ENCODE measurements at places on chromosomes 13 and 19.

DNA sequence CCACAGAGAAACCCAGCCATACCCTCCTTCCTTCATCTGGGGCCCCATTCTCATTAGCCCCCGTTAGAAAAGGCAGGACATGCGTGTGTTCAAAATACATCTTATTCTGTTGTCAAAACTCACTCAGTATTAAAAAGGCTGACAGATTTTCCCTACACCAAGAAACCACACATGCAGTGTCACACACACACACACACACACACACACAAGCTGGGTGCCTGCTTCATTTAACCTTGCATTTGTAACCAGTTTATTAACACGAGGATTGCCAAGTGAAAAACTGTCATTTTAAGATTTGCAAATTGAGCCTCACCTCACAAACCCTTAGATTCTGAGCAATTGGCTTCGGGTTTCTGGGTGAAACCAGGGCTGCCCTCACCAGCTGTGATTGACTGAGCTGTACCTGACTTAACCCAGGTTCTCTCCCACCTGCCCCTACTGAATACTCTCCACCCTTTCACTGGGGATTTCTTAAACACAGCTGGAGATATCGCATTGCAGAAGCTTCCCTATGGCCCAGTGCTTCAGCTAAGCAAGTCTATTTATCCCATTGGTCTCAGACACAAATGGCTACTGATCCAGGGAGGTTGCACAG lies 172.7 kb upstream of the ZNF507 start:
- DNase-seq: no peak

- DNase-seq: peak; percentile 72
Observed at GRCh38 chr19:2982983-2983350, 5.6 kb downstream of the TLE6 start.

- no peak for DNase-seq
Observed at GRCh38 chr19:42497492-42498168, 30.7 kb downstream of the CEACAM1 start.

DNA sequence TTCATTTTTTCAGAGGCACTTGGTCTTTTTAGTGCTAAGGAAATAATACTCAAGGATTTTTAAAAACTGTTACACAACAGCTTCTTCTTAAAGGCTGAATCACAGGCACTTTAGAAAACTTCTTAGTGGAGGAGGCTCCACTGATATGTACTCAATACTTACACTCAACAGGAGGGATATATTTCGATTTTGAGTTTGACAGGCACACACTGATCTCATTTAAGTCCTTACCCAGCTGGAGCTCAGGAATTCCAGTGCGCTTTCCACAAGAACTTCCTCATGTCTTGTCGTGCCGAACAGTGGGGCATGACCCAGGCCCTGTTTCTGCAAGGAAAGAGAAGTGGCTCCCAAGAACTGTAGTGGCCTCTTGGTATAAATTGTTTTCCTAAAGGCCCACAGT lies 103.8 kb downstream of the RGCC start:
- DNase-seq: no peak

DNA sequence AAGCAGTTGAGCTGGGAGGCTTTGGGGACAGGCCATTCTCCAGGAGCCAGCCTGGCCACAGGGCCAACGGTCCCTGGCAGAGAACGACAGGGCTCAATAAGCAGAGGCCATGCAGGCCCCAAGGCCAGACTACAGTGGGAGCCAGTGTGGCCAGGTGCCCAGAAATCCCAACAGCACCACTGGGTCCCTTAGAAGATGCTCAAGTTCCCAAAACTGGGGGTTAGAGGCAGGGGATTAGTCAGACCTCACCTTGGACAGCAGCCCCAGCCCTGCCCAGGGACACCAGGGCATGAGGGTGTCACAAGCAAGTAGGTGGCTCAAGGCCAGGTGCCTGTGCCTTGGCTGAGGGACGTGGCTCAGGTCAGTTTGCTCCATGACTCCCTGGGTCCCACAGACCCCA lies 12.8 kb downstream of the SCGB2B2 start:
- DNase-seq: no peak

DNA sequence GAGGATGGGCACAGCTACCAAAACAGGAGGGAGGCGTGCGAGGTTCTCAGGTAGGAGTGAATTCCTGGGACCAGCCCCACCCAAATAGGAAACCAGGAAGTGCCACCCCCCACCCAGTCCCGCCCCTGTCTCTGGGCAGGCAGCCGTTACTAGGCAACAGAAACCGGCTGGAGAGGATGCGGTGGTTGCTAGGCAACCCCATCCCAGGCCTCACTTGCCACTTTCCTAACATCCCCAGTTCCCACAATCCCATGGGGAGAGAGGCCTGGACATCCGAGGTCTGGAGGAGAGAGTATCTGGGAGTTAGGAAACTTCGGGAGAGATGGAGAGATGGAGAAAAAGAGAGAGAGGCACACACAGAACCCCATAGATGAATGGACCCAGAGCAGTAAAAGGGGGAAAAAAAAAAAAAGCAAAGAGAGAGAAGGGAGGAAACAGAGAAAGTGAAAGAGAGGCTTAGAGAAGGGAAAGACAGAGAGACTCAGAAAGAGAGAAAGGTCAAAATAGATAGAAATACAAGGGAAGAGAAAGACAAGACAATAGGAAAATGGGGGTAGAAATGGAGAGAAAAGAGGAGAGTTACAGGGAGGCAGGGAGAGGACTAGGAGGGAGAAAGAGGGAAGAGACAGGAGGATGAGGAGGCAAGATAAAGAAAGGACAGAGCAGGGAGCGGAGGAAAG lies 3.8 kb downstream of the GRIK5 start:
- DNase-seq: no peak

- no peak for DNase-seq
Observed at GRCh38 chr19:48616041-48616436, 1.2 kb upstream of the FAM83E start.

- DNase-seq: no peak
Observed at GRCh38 chr13:108933061-108933460, 303.6 kb downstream of the MYO16 start.

- DNase-seq: no peak
Observed at GRCh38 chr13:112955271-112955937, 13.6 kb upstream of the MCF2L start.

DNA sequence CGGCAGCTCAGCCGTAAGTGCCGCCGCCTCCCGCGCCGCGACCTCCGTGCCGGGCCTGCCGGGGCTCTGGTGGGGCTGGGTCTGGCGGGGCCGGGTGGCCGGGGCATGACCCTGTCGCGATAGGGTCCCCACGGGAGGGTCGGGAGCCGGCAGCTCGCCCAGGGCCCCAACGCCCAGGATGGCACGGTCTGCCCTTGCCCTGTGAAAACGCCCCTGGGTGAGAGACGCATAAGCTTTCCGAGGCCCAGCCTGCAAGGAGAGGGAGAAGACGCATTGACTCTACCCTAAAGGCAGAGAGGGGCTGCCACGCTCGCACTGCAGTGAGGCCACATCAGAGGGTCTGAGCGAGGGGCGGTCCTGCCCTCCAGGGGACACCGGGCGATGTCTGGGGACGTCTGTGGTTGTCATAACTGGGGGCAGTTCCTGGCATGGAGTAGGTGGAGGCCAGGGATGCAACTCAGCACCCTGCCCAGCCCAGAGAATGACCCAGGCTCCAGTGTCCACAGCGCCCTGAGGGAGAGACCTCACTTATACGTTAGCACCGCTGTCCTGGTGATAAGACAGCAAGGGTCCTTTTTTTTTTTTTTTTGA lies 539 bp downstream of the ZNF554 start:
- no peak for DNase-seq

DNA sequence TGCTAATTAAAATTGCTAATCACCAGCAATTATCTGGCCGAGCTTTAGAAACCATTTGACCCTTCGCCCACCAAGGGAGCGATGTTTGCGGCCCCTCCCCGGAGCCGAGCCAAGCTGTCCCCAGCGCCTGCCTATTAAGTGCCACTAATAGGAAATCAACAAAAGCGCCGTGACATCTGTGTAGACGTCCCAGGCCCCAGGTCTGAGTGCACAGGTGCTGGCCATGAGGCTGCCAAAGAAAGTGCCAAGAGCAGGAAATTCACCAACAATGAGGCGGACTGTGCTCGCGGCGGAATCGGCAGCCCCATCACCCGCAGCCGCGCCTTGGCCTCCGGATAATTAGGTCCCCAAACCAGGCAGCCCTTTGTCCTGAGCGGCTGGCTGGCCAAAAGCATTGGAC lies 44.5 kb upstream of the SPACA7 start:
- DNase-seq: no peak

DNA sequence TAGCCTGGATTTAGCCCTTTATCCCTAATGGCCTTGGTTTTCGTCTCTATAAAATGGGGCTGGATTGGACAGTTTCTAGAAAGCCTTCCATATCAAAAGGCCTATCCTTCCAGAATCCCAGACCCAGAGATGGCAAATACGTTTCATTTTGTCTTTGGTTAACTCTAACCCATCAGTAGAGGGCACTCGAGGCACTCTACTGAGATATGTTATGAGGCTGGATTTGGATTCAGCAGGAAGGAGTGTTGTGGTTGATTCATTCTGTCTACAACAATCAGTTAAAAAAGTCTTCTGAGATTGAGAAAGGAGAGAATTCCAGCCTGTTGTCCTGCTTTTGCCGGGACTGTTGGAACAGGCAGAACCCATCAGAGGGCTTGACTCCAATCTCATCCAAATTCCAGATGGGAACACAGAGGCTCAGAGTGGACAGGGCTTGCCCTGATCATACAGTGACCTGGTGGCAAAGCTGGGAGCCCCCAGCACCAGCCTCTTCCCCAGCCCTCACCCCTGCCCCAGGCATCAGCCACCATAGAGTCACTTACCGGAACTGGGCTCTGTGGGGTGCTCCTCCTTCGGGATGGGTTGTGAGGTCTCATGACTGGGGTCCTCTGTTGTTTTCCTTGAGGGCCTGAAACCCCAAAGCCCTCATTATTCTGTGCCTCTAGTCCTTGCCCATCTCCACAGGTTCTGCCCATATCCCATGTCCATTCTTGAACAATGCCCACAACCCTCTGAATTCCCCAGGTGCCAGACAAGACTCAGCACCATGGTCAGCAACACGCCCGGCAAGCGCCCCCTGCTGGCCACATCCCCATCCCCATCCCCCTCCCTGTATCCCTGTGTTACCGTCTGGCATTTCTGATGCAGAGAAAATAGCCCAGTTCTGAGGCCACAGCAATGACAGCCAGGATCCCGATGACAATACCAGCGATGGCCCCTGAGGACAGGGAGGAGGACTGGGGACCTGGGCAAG lies 12.3 kb upstream of the ZNF180 start:
- peak; percentile 7 for DNase-seq

DNA sequence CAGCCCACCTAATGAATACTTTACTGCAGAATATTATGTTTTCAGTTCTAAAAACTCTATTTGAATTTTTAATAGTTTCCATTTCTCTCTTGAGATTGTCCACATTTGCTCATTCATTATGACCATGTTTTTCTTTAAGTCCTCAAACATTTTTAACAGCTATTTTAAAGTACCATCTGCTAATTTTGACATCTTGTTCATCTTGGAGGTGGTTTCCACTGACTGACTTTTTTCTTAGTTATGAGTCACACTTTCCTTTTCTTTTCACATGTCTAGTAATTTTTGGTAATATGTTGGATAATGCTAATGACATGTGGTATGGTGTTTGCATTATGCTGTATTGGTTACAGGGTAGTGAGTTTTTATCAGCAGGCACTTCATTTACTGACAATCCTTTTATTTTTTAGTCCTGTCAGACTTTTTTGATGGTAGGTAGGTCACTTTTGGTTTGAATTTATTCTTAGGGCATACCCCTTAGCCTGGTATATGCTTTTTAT lies 15.4 kb upstream of the ESD start:
- DNase-seq: no peak

DNA sequence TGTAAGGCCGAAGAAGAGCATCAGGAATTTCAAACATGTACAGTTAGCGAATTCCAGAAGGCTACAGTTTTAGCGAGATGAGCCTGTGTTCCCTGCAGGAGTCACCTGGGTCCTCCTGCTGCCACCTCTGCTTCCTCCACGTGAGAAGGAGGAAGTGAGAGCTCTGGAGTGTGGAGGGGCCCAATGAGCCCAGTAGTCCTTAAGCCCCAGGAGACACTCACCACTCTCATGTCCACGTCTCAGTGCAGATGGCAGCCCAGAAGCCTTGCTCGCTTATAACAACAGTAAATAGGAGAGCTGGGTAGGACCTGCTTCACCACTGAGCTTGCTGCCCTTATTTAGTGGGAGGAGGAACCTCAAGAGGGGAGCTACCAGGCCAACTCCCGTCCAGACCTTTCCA lies 44.3 kb downstream of the SERP2 start:
- DNase-seq: no peak

DNA sequence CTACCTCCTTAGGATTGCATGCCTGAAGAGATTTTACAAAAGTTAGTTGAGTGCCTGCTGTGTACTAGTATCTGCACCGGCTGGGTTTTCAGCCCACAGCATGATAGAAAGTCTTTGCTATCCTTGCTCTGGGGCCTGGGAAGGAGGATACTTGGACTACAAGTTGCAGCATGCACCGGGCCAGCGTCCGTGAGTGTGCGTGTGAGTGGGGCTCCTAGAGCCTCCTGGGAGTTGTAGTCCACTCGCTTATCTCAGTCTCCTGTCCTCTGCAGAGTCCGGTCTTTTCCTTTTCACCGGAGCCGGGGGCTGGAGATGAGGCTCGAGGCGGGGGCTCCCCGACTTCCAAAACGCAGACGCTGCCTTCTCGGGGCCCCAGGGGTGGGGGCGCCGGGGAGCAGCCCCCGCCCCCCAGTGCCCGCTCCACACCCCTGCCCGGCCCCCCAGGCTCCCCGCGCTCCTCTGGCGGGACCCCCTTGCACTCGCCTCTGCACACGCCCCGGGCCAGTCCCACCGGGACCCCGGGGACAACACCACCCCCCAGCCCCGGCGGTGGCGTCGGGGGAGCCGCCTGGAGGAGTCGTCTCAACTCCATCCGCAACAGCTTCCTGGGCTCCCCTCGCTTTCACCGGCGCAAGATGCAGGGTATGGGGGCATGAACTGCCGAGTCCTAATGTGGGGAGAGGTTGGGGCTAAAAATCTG lies 20.6 kb downstream of the BRSK1 start:
- DNase-seq: no peak
